ENCODE measurements at places on chromosomes 11 and 22. TPM values are rescaled to one million over a fixed set of nuclear protein-coding genes. Genes with fewer than 3 reads are reported as not detected.

The SCUBE1 gene
- total RNA-seq, result 0.12 TPM

The LDHAL6A gene
- total RNA-seq, result not detected

DNA sequence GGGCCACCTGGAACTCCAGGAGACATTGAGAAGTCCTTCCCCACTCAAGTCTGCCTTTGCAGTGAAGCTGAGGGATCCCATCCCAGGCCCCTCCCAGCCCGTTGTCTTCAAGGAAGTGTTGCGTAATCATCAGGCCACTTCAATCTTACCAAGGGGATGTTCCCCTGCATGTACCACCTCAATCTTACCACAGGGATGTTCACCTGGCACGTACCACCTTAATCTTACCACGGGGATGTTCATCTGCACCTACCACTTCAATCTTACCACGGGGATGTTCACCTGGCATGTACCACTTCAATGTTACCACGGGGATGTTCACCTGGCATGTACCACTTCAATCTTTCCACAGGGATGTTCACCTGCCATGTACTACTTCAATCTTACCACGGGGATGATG, 108.0 kb upstream of the SYN3 start:
- no peak for DNase-seq

DNA sequence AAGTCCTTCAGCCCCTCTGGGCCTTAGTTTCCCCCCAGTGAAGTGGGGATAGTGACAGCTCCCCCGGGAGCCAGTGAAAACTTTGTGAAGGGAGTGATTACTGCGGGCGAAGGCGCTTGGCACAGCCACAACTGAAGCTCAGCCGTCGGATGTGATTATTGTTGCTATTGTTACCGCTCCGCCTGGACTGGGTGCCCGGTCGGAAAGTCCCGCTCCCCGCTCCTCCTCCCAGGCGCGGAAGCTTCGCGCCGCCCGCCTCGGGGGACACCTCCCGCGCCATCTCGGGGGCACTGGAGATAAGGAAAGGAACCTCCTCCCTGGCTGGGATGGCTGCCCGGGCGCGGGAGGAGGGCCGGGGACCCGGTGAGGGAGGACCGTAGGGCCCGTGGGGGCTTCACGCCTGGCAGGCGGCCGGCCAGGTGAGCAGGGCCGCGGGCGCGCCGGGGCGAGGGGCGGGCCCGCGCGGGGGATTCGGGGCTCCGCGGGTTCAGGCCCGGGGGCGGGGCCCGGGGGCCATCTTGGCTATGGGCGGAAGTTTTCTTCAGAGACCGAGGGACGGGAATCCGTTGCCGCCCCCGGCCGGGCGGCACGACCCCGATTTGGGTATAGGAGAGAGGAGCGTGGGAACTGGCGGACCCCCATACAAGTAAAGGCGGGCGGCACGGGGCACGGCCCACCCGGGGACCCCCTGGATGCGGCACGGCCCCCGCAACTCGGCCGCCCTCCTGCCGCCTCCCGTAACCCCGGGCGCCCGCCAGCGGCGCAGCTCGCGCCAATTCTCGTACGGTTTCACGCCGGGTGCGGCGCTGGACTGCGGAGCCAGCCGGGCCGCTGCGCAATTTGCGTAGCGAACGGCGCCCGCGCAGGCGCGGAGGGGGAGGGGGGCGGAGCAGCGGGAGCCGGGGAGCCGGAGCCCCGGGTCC, at the start of gene GPR137:
Gene GPR137, plus strand, starts transcription at position 887 of the 923 bp plus-strand sequence. CDS start 677 bp downstream, outside the sequence.
- peak; percentile 94 for DNase-seq

- DNase-seq, result no peak
Measured at GRCh38 chr11:125874556-125875124, 12.8 kb upstream of the HYLS1 start.

Measured in pancreas (tissue), 10 donors.